ENCODE measurements at places on chromosomes 11 and 22.

DNA sequence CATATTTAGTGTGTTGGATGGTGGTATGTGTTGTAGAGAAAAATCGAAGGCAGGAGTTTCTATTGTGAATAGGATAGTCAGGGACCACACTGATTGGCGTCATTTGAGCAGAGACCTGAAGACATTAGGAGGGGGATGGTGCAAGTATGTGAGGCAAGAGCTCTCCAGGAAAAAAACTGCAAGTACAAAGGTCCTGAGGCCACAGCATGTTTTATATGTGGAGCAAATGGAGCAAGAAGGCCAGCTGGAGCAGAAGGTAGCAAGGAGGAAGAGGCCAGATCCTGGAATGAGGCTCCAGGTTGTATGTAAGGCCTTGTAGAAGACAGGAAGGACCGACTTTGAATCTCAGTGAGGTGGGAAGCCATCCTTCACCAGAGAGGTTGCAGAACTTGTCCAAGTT, 14.2 kb upstream of the MICALL1 start:
- no peak for DNase-seq

DNA sequence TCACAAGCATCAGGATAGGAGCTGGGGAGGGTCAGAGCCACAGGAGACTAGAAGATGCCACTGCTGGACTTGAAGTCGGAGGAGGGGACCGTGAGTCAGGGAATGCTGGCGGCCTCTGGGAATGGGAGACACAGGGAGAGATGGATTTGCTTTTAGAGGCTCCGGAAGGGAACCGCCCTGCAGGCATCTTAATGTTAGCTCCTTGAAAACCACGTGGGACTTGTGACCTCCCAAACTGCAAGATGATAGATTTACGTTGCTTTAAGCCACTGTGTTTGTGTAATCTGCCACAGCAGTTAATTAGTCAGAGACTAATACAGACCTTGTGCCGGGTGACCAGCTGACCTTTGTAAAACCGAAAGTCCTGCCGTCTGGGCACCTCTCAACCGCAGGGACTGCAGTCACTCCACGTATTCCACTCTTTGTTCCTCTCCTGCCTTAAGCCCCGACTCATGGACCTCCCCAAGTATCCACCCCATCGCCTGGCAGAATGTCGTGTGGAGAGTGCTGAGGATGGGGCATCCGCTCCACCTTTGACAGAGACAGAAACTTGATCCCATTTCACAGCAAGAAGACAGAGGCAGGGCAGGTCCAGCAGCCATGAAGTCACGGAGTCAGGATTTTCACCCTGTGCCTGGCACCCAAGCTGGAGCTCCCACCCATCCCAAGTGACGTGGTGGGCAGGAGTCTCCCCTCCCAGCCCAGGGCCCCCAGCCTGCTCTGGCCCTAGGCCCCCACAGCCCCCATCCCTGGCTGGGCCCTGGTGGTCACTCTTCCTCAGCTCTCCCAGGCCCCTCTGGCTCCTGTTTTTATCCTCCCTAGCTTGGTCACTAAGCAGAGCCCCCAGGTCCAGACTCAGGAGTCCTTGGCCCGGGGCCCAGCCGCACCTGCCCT, 19.4 kb upstream of the CTSD start:
- no peak for DNase-seq

- DNase-seq, result no peak
Measured at GRCh38 chr22:49530671-49531367, 296.9 kb downstream of the BRD1 start.

DNA sequence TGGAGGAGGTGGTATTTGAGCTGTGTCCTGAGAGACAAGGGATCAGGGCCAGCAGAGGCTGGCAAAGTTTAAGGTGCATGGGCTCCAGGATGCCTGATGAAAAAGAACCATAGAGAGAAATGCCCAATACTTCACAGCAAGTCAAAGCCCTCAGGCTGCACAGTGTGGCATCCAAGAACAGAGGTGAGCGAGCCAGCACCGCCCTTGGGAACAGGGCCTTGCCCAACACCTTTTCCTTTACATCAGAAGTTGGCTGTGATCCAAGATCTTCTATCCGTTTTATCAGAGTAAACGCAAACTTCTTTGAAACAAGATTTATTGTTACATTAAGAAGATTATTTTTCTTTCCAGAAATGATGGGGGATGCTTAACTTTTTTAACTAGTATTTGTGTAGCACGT, 1.4 kb downstream of the B3GNT6 start:
- DNase-seq, result no peak

GRCh38 chr11:70846781-70847655, 405.4 kb downstream of the SHANK2 start:
- DNase-seq, result no peak

- DNase-seq, result no peak
Measured at GRCh38 chr11:67251841-67252240, 14.4 kb upstream of the GRK2 start.

GRCh38 chr22:47724751-47725150, 962.3 kb downstream of the TBC1D22A start:
- no peak for DNase-seq

DNA sequence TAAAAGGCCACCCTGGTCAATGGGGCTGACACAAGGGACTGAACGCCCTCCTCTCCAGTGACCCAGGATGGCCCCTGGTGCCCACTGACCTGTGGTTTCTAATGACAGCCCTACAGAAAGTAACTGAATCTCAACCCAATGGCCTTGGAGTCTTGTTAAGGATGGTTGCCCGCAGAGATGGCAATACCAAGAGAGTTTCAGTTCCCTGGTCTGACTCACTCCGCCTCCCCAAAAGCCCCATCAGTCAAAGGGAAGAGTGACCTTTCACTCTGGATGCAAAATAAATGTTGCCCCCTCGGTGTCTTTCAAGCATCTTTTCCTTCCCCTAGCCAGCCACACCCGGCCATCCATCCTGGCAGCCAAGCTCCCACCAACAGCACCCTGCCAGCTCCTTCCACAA, 57.7 kb upstream of the ISX start:
- no peak for DNase-seq

DNA sequence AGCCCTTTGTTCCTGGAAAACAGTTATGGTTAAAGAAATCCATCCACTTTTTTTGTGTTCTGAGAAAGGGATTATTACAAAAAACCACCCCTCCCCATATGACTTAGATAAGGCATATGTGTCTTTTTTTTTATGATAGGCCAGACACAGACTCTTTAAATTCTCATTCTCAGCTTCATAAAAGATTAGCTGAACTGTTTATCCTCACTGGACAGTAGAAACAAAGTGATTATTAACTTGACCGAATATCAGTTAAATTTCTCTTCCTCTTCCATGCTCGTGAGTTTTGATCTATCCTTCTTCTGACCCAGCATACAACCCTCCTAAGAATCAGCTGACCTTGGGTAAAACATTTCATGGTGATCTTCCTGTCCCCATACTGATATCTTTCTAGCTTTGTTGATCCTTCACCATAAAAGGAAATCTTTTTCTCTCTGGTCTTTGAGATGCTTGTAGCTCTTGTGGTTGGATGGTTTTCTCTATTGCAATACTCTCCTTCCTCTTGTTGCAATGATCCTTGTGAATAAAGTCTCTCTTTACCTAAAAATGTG, 26.2 kb downstream of the OR2AG2 start:
- DNase-seq, result no peak

DNA sequence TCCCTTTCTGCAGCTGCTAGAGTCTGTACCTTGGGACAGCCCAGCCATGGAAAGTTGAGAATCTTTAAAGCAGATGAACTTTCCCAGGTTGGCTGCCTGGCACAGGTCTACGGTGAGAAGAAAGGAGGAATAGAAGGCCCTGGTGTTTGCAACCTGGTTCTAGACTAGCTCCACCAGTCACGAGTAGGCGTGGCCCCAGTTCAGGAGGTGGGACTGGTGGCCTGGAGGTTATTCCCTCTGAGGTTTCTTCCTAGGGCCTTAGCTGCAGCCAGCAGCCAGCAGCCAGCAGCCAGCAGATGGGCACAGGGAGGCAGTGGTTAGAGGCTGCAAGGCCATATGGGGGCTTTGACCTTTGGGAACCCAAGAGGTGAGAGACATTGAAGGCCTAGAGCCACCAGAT, 40.9 kb downstream of the PRDM11 start:
- no peak for DNase-seq

GRCh38 chr22:26953012-26953883, 295.9 kb downstream of the MIAT start:
- DNase-seq, result no peak

DNA sequence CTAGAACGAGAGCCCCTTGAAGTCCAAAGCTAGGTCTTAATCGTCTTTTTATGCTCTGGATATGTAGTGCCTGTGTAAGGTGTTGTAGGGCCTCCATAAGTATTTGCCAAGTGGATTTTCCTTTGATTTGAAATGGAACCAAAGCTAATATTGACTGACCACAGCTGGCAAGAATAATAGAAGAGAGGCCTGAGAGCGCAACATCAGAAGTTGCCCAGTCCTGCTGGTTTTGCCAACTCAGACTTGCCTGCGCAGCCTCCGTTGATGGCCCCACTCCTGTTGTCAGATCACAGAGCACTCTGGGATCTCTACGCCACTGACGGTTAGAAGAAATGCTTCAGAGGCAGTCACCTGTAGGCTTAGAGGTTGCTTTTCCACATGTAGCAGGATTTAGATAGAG, 251.2 kb downstream of the TENM4 start:
- no peak for DNase-seq

GRCh38 chr11:59859673-59860072, 6.6 kb downstream of the TCN1 start:
- no peak for DNase-seq

GRCh38 chr22:48624401-48624800, 1203.3 kb downstream of the BRD1 start:
- DNase-seq, result no peak

GRCh38 chr22:37244922-37245722, 1.1 kb upstream of the RAC2 start:
- DNase-seq, result no peak

- no peak for DNase-seq
Measured at GRCh38 chr11:20337526-20338154, 25.9 kb upstream of the HTATIP2 start.

DNA sequence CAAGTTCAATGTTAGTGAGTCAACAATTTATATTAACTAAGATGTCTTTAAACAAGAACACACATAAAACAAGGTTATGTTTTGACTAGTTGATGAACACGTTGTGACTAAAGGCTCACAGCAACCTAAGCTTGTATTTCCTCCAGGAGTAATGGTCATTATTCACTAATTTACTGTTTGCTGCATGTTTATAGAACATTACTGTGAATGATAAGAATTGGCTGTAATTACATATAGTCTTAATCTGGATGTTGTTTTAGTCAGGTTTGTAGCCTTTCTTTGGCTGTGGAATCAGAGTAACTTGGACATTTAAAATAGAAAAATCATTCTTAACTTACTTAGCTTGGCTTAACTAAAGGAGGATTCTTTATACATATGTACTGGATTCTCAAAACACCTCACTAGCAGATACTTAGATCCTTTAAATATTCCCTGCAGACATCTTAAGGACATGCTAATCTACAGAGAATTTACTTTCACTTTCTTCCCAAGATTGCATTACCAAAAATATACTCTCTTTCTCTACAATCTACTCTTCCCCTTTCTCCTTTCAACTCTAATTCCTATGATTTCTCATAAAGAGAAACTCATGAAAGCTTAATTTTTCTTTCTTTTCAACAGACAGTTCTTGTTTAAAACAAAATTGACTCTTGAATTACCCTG, 319.7 kb upstream of the CTSC start:
- DNase-seq, result no peak

GRCh38 chr11:90468923-90469322, 246.1 kb upstream of the CHORDC1 start:
- no peak for DNase-seq

DNA sequence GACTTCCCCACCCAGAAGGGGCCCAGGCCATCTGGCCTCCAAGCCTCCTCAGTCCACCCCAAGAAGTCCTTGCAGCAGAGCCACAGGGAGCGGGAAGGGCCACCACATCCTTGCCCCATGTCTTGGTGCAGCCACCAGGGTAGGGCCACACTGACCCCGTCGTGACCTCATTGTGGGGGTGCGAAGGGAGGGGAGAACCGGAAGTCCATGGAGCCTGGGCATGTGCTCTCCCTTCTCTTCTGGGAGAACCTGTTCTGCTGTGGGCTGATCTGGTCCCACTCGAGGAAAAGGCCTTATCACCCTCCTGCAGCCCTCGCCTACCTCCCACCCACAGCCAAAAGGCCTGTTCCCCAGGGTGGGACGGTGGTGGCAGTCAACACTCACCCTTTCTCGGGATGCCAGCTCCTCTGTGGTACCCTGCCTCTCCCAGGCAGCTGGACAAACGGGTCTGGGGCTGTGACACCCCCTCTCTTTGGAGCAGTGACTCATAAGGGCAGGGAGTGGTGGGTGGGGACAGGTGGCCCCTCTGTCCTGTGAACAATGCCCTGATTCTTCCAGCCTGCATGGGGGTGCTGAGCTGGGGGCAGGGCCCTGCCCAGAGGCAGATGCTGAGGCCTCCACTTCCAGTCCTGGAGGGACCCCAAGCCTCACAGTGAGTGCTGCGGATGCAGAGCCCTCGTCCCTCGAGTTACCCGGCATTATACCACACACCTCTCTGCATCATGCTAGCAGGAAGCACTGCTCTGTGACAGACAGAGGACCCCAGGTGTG, 14.6 kb upstream of the CTSD start:
- no peak for DNase-seq

- no peak for DNase-seq
Measured at GRCh38 chr11:65471447-65471891, 27.4 kb upstream of the MALAT1 start.

DNA sequence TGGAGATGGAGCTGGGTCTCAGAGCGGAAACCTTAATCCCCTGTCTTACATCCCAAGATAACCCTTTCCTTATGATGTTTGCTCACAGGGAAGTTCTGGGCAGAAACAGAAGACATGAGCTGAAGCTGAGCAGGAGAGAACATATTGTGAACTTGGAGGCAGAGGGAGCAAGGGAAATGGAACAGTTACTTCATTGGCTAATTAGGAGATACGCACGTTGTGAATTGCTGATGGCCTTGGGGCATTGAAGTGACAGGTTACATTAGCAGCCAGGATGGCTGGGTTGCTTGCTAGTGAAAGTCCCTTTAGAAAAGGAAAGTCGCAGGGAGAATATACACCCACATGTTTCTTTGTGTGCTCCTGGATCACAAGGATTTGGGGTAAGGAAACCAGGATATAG, 48.7 kb downstream of the TENM4 start:
- DNase-seq, result no peak

GRCh38 chr11:6199174-6199810, at the start of gene OR52W1:
Gene OR52W1 (plus strand): TSS chr11:6199224. CDS start chr11:6199224, 0 bp downstream.
- no peak for DNase-seq

- DNase-seq, result no peak
Measured at GRCh38 chr11:120280600-120281051, 40.7 kb downstream of the POU2F3 start.

- no peak for DNase-seq
Measured at GRCh38 chr11:106473089-106473722, 395.7 kb downstream of the AASDHPPT start.
